ENCODE measurements at places on chromosomes 2 and 18. TPM values are rescaled to one million over a fixed set of nuclear protein-coding genes. Genes with fewer than 3 reads are reported as not detected.
A peak's percentile ranks its signal among the peaks of the same experiment; 100 is the strongest.

ABCB11 gene
- total RNA-seq = not detected

DSG1 gene
- not detected for total RNA-seq

- DNase-seq = no peak
Observed at GRCh38 chr2:120564213-120565094, 171.2 kb upstream of the GLI2 start.

PTPN4 gene
- 21.1 TPM for total RNA-seq

- DNase-seq = no peak
Observed at GRCh38 chr2:133433455-133434451, 134.5 kb downstream of the NCKAP5 start.

CAPN13 gene
- total RNA-seq = not detected

UGT1A10 gene
- not detected for total RNA-seq

DNA sequence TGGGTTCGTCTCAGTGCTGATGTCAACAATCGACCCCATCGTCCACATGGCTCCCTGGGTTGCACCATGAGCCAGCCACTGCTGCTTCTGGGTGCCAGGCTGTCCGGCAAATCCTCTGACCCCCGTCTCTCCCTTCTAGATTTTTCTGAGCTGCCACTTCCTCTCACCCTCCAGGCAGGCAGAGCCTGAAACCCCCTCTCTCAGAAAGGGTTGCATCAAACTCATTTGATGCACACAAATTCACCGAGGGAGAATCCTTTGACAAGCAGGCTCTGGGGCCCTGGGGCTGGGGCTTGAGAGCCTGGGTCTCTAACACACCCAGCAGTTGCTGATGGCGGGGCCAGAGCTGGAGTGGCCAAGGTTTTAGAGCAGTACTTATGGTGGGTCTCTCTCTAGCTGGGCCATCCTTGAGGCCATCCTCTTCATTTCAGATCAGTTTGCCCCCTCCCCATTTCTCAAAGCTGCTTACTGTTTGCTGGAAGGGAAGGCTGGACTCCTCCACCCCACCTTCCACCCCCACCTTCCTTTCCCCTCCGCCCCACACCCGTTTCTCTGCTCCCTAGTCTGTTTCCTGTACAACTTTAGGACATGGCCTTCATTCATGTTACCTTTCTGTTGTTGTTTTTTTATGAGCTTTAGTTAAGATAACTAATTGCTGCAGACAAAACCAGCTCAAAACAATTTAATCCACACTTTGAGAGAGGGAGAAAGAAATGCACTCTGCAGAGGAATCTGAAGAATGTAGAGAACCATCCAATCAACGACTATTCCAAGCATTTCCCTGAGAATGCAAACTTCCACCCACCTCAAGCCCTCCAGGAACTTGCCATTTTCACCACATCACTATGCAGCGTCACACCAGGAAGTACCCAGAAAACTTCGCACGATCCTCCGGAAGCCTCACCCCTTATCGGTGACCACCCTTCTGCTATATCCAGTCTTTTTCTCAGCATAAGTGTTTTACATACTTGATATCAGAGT, 69.5 kb downstream of the ARL4C start:
- peak; percentile 46 for DNase-seq

GRCh38 chr2:74131901-74132300, 15.8 kb downstream of the BOLA3 start:
- no peak for DNase-seq

DNA sequence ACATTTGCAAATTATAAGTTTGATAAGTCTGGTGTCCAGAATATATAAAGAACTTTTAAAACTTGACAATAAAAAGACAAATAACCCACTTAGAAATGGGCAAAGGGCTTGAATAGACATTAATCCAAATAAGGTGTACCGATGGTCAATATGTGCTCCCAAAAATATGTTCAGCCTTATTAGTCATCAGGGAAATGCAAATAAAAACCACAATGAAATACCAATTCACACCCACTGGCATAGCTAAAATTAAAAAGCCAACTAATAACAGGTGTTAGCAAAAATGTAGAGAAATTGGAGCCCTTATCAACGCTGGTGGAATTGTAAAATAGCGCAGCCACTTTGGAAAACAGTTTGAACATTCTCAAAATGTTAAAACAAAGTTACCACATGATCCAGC, 79.0 kb upstream of the SCG2 start:
- no peak for DNase-seq

SERPINB4 gene
- not detected for total RNA-seq

CPS1 gene
- 49.3 TPM for total RNA-seq

DNA sequence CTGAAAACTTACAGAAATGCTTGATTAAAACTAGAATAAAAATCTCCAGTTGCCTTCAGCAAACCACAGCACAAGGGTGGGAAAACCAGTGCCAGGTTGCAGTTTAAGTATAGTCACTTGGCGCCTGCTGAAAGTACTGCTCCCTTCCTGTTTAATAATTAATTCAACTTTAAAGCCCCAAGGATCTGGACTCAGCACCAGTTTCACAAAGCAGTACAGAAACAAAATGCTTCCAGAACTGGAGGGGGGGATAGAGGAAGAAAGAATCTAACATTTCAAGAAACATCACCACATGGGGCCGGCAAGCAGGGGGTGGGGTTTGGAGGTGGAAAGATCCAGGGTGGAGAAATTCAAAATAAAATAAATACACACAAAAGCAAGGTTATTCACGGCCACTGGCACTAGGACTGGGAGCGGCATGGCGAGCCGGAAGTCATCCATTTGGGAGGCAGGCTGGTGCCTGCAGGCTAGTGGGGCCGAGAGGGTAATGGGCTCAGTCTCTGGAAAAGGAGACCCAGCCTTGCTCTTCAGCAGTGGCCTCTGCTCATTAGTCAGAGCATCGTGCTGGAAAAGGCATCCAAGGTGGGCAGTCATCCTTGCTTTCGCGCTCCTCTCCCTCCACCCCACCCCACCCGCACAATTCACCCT, 85.8 kb downstream of the POU3F3 start:
- no peak for DNase-seq

- no peak for DNase-seq
Observed at GRCh38 chr18:3269241-3269913, 7.4 kb downstream of the MYL12B start.

- DNase-seq = peak; percentile 97
Observed at GRCh38 chr2:85584857-85585780, 888 bp downstream of the VAMP5 start.

DNA sequence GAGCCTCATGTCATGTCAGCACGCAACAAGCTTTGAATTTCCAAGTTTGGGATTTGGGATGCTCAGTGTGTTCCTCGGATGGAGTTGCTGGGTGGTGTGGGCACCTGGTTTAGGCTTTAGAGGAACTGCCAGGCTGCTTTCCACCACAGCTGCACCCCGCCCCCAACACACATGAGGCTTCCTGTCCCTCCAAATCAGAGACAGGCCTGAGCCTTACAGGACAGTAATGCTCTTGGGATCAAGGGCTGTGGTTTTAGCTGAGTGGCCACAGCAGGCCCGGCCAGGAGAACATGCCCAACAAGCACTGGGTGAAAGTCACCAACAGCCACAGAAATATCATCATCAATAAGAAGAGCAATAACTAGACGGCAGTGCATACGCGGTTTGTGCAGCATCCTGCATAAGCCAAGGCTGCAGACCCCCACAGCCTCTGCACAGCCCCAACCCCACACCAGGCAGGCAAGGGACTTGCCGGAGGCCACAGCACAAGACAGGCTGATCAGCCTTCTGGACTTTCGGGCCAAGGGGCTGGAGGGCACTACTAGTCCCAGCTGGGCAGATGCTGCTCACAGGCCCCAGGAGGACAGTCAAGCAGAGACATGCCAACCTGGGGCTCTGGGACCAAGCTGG, 29.7 kb upstream of the GPC1 start:
- no peak for DNase-seq

DNA sequence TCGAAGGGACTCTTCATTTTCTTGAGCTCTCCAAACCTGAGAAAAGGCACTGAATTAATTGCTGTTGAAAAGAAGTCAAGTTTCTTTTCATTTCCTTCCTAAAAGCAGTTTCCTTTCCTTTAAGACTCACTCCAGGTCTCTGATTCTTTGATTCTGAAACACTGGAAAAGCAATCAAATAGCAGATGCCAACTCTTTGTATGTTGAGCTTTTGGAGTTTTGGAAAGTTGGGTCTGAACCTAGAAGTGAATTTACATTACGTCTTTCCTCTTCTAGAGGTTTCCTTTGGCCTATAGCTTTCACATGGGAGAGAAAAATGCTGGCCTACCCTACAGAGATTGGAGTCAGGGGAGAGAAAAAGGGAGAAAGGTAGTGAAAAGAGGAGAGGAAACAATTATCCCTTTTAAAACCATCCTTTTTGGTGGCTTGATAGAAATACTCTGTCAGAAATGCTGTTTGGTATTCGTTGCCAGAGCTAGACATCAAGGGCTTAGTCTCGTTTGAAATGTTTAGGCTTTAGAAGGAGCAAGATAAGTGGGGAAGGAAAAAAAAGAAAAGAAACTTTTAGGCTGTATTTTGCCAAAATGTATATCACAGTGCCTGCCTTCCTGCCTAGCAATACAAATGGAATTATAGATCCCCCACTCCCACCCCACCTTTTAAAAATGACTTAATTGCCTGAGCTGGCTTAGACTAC, 187.7 kb downstream of the PRPF40A start:
- DNase-seq = no peak

KCNG2 gene
- not detected for total RNA-seq

DNA sequence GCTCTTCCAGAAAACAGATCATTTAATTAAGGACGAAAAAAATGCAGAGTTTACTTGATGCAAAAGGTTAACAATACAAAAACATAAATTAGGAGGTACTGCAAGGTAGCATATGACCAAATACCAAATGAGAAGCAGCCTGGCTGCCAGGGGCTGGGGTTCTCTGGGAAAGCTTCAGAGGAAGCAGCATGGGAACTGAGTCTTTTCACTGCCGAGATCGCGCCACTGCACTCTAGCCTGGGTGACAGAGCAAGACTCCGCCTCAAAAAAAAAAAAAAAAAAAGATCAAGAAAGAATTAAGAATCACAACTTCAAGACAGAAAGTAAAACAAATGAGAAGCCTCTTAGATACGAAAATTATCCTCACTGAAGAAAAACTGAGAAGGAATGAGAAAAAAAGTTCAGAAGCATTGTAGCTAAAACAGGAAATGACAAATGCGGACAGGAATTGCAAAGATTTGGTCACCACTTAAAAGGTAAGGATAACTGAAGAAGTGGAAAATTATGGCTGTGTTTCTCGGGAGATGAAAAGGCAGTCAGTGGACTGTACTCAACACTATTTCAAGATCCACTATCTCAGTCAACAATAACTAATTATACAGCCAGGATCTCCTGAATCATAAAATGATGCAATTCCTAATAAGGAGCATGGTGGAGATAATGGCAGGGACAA, 4.3 kb downstream of the SEPTIN10 start:
- peak; percentile 59 for DNase-seq

DNA sequence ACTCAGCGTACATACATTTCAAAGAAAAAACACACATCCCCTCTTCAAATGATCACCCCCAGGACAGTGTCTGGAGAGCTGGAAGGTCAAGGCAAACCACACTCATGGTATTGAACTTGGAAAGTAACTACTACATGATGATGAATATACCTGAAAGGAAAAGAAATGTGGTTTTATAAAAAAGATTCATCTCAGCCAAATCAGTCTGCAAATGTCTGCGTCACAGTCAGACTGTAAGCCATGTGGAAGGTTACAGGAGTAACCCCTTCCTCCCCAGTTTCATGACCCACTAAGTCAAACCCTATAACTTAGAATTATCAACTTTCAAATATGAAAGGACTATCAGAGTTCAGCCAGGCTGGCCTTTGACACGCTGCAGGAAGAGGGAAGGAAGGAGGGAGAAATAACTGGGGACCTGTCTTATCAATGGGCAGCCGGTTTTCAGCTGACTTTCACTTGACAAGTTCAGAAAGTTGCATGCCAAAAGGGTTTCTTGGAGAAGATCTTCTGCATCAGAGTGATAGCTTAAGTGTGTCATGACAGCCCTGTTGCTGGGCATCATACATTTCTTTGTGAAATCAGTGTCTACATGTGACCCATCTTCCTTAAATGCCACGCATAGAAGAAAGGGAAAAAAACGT, 7.0 kb upstream of the BMP10 start:
- DNase-seq = no peak

NABP1 gene
- 19.4 TPM for total RNA-seq

All from RPMI7951 (cell line).